ENCODE measurements at places on chromosomes 12 and 14.

- no peak for DNase-seq
These were observed 181.4 kb downstream of the TRHDE start for GRCh38 chr12:72453550-72453949.

DNA sequence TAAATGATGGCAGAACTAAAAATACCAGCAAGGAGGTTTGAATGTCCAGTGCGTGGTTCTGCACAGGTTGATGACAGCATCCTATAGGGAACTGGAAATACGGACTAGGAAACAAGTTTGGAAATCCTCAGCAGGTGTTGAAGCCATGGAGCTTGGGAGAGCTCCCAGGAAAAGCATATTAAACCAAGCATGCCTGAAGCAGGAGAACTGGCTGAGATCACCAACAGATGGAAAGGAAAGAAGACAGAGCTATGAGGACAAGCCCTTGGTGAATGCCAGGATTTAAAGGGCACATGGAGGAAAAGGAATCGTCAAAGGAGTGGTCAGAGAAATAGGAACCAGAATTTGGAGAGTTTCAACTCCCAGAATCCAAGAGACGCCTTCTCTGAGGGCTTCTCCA, 21.2 kb upstream of the ELK3 start:
- peak; percentile 33 for DNase-seq

- no peak for DNase-seq
These were observed 269.8 kb downstream of the BCAT1 start for GRCh38 chr12:24679126-24679525.

DNA sequence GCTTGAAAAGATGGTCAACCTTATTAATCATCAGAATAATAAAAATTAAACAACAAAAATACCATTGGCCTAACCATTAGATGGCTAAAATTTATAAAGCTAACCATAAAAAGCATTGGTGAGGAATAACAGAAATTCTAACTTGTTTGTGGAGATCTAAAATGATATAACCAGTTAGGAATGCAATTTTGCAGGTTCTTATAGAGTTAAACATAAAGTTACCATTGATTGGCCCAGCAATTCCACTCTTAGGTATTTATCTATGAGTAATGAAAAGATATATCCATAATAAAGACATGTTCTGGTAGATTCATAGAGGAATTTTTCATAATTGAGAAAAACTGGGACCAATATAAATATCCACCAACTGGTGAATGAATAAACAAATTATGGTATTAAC, 1098.6 kb downstream of the FSCB start:
- DNase-seq, result no peak

- DNase-seq, result peak; percentile 10
These were observed 32.1 kb downstream of the DEPDC4 start for GRCh38 chr12:100234591-100235304.
